ENCODE measurements at places on chromosomes 2 and 18. TPM values are rescaled to one million over a fixed set of nuclear protein-coding genes. Genes with fewer than 3 reads are reported as not detected.

GRCh38 chr2:236571145-236571544 is 1.5 kb downstream of the ACKR3 start:
- DNase-seq = no peak

HAT1 gene
- 30.0 TPM for total RNA-seq

DNA sequence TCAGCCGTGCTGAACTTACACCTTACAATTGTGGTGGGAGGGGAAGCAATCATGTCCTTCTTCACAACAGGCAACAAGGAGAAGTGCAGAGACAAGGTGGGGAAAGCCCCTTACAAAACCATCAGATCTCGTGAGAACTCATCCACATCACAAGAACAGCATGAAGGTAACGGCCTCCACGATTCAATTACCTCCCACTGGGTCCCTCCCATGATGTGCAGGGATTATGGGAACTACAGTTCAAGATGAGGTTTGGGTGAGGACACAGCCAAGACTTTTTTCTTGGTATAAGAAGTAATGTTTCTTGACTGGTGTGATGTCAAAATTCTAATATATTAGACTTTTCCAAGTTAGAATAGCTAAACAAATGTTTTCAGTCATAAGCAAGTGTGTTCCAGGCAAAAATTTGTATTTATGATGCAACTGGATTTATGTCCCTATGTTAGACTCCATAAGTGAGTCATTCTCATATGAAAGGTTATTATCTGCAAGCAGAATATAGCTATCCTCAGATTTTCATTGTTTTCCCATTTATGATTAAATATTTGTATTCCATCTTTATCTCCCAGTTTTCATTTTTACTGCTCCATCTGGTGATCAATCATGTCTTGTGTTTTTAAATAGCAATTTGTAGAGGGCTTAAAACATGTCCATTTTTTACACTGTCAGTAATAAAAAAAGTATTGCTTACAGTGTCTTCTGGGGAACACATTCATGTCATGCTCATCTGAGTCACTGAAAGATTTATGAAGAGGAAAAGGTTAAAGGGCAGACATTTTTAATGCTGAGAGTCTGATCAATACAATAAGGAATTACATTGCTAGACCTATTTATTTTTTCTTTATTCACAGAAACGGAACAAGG is 995.2 kb upstream of the CDH2 start:
- no peak for DNase-seq

SMARCAL1 gene
- total RNA-seq = 7.4 TPM

SULT1C4 gene
- total RNA-seq = not detected

- DNase-seq = no peak
These were observed 21.1 kb downstream of the CASP10 start for GRCh38 chr2:201203916-201204654.
